ENCODE measurements at places on chromosomes 16 and 17. TPM values are rescaled to one million over a fixed set of nuclear protein-coding genes. Genes with fewer than 3 reads are reported as not detected.

Gene CCDC200
- not detected for total RNA-seq

Gene HSF4
- 87.8 TPM for total RNA-seq

Gene CHRNE
- total RNA-seq, result 0.98 TPM

DNA sequence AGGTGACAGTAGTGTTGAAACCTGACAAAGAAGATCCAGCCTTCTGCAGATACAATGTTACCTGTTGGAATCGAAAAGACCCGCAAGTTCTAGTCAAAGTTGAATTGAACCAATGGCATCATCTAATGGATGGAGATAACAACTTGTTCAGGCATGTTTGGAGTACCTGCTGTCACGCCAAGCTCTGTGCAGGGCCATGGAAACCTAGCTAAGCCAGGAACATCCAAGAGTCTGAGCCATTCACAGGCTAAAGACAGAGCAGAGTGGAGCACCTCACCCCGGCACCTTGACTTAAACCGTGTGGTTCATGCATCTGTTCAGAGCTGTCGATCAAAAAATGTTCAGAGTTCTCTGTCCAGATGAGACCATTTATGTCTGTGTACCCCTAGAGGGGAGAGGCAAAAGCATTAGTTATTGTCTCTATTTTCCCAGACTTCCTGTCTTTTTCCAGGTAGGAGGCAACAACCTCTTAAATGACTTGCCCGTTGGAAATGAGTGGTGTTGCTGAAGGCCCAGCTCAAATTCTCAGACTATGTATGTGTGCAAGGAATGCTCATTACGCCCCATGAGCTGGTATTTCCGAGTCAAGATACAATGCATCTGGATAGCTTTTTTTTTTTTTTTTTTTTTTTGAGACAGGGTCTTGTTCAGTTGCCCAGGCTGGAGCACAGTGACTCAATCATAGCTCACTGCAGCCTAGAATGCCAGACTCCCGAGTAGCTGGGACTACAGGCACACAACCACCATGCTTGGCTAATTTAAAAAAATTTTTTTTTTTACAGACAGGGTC lies 44.9 kb upstream of the XYLT1 start:
- H3K27ac ChIP-seq, result no peak overlapping the region
- H3K36me3 ChIP-seq, result no peaks in the 10 kb centered on the region

DNA sequence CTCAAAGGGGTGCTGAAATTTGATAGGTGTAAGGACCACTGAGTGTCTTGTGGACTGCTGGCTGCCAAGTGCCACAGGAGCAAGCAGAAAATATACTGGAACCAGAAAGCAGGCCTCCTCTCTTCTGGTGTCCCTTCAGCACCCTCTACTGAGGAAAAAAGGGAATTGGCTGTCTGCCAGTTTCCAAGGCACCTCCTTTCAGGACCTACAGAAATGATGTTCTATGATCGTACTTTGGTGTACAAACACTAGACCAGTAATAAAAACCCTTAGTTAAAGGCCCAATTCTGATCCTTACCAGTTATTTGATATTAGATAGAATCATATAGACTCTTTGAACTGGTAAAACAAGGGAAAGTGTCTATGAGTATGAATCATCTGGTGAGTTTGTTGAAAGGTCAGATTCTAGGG lies 35.8 kb upstream of the BCAS3 start:
- H3K36me3 ChIP-seq, result peaks cover under 1% of the 10 kb centered on the region
- no peaks in the 10 kb centered on the region for H3K27me3 ChIP-seq

DNA sequence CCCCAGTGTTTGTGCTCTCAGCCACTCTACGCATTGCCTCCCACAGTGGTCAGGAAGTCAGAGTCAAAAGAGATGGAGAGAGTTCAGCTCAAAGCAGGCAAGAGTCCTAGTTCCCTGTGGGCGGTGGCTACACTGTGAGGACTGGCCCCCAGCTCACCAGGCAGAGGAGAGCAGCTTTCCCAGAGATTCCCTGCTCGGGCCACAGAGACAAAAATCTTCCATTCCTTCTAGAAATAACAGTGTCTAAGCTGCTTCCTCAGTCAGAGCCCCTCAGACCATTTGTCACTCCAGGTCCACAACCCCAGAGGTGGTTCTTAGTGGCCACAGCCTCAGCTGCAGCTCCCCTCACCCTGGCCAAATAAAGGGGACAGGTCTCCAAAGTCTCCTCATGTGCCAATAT lies 263.0 kb upstream of the RPL38 start:
- no peaks in the 10 kb centered on the region for H3K36me3 ChIP-seq
- H3K4me3 ChIP-seq, result no peak overlapping the region
- H3K27me3 ChIP-seq, result peaks cover 5% of the 10 kb centered on the region
- H3K4me1 ChIP-seq, result no peaks in the 10 kb centered on the region
- DNase-seq, result no peak

GRCh38 chr17:41773731-41774193 lies 12.7 kb downstream of the JUP start:
- no peaks in the 10 kb centered on the region for H3K27me3 ChIP-seq
- DNase-seq, result no peak
- peaks cover 26% of the 10 kb centered on the region for H3K36me3 ChIP-seq
- H3K27ac ChIP-seq, result peak overlapping the region; percentile 42

- no peaks in the 10 kb centered on the region for H3K36me3 ChIP-seq
- no peak for DNase-seq
- no peaks in the 10 kb centered on the region for H3K4me1 ChIP-seq
- H3K27ac ChIP-seq, result no peak overlapping the region
- H3K27me3 ChIP-seq, result peaks cover 5% of the 10 kb centered on the region
Observed at GRCh38 chr16:85850344-85850880, 48.5 kb upstream of the IRF8 start.

GRCh38 chr16:24986512-24987303 lies 28.5 kb downstream of the ARHGAP17 start:
- no peaks in the 10 kb centered on the region for H3K36me3 ChIP-seq

All from upper lobe of right lung (tissue), 1 donor.